T-helper 2 cell treated with Interferon-gamma antibody and Interleukin-4, amounts not matched to agents 5 μg/mL and 100 μg/mL, for 36 hours (primary cell): ENCODE measurements at places on chromosomes 6 and 20.

GRCh38 chr20:58839474-58839874 lies 11.2 kb downstream of the GNAS-AS1 start:
- DNase-seq = peak; percentile 44

DNA sequence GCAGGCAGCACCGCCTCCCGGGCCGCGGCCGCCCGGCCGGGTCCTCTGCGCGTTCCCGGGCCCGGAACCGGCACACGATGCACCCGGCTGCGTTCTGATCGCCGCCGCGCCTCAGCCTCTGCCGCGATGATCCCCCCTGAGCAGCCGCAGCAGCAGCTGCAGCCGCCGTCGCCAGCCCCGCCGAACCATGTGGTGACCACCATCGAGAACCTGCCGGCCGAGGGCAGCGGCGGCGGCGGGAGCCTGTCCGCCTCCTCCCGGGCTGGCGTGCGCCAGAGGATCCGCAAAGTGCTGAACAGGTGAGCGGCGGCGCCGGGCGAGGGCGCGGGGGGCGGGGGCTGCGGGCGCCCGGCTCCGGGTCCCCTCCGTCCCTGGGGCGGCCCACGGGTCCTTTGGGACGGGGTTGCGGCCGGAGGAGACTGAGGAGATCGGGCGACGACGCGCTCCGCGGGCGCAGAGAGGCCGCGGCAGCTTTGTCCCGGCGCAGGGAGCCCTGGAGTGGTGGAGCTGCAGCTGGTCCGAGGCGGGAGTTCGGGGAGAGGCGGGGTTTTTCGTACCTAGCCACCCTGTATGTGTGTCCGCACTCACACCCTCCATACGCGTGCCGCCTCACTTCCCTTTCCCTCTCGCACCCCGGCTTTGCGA lies 659 bp downstream of the SLC35F1 start:
- no peak for DNase-seq

DNA sequence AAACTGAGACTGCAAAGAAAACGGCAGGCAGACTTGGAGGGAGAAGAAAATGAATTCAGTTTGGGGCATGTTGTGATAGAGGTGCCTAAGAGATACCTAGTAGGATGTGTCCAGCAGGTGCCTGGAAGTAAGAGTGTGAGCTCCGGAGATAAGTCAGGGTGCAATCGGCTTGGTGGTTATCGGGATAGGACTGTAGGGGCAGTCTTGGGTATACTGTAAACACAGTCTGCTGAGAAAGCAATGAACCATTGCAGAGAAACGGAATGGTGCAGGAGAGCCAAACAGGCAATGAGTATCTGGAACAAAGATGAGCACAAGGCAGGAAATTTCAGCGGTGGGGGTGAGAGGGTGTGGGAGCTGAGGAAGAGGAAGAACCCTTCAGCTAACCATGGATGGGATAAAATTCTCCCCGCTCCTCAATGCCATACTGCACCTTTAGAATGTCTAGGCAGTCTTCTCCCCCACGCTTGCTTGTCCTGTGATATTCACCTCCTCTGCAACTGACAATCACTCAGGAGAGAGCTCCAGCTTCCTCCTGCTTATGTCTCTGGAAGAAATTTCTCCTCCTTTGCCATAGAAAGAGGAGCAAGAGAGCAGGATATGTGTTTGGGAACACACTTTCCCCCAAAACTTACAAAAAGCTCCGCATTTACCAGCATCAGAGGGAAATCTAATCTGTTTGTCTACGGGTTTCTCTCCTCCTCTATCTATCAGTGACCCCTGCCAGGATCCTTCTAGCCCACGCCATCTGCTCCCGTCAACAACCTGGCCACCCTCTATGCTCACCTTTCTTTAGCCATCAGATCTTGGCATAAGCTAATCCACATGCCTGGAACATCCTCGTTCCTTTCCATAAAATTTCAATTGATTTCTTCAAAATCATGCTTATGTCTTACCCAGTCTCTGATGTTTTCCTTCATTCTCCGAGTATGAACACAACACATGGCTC lies 381.7 kb upstream of the JARID2 start:
- DNase-seq = no peak

GRCh38 chr6:162177746-162178145 lies 549.8 kb downstream of the PRKN start:
- no peak for DNase-seq

DNA sequence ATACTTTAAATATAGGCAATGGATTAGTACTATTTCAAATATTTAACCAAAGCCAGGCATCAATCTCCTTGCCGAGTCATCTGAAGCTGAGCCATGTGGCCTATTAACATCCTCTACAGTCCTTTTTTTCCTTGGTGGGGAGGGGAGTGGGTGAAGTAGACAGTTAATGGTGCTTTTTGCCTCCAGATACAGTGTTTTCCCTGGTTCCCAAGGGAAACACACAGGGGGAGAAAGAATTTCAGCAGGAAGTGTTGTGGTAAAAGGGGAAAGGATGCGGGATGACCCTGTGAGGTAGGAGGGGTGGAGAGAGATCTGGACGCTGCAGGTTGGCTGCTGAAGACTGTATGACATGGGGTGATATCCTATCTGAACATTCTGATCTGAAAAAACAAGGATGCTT lies 9.6 kb downstream of the CLDN20 start:
- DNase-seq = no peak
